ENCODE measurements at places on chromosomes 3 and 15.

- no peak for DNase-seq
These were observed 224.7 kb upstream of the TBC1D5 start for GRCh38 chr3:17967111-17967510.

- peak; percentile 11 for DNase-seq
These were observed 188.8 kb downstream of the FEZF2 start for GRCh38 chr3:62184559-62184958.

DNA sequence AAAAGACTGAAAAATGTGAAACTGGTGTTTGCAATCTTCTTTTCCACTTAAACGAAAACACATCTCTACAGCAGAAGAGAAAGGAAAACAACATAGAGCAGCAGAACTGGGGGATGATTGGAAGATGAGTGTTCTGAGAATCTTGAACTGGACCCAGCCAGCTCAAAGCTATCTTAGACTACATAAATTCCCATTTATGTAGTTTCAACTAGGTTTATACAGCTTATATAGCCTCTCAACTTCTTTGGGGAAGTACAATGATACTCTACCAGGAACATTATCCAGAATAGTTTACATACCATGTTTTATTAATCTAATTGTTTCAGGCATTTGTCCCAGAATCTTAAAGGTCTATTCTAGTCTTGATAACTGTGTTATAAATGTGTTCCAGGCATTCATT, 658.2 kb upstream of the LMCD1 start:
- DNase-seq = no peak

- DNase-seq = no peak
These were observed 60.9 kb upstream of the TSC22D2 start for GRCh38 chr3:150346981-150347863.

GRCh38 chr15:94412979-94413746, 181.8 kb downstream of the MCTP2 start:
- DNase-seq = no peak

DNA sequence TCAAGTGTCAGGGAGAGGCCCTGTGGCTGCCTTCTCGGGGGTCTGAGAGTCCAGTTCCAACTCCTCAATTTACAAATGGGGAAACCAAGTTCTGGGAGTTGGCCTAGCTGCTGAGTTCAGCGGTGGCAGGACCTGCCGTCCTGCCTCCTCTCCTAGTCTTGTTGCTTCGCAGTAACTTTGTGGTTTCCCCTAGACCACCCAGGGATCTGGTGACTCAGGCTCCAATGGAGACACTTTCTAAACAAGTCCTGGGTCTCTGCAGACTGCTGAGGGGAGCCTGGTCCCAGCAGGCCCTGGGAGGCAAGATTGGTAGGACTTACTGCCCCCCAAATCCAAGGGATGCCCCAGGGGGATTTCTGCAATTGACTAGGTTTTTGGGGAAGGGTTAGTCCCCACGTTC, 83.6 kb downstream of the SMAD6 start:
- no peak for DNase-seq

GRCh38 chr15:85353516-85353915, 26.9 kb upstream of the AKAP13 start:
- no peak for DNase-seq

GRCh38 chr3:100954990-100955389, 38.2 kb downstream of the ABI3BP start:
- no peak for DNase-seq

DNA sequence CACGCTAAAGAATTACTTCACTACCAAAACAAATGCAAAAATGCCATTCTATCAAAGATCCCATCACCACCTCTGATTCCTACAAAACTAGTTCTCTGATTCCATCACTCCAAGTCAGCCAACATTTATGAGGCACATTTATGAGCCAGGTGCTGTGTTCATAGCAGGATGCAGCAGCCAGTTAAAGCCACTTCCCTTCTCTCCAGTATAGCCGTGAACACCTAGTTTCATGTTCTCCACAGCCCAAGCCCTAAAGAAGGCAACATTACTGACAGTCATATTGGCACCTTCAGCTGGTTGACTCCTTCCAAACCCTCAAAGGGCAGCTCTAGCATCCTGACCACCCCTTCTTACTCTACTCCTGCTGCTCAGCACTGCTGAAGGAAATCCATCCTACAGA, 36.4 kb downstream of the RYK start:
- DNase-seq = no peak

DNA sequence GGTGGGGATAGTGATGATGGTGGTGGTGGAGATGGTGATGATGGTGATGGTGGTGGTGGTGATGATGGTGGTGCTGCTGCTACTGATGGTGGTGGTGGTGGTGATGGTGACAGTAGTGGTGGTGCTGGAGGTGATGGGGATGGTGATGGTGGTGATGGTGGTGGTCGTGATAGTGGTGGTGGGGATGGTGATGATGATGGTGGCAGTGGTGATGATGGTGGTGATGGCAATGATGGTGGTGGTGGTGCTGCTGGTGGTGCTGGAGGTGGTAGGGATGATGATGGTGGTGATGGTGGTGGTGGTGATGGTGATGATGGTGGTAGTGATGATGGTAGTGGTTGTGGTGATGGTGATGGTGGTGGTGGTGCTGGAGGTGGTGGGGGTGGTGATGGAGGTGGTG, 21.3 kb downstream of the DNAJB8 start:
- DNase-seq = no peak

GRCh38 chr3:5017925-5018531, 38.8 kb downstream of the BHLHE40 start:
- peak; percentile 56 for DNase-seq

- peak; percentile 24 for DNase-seq
These were observed 951 bp downstream of the POMGNT2 start for GRCh38 chr3:43104660-43105595.

DNA sequence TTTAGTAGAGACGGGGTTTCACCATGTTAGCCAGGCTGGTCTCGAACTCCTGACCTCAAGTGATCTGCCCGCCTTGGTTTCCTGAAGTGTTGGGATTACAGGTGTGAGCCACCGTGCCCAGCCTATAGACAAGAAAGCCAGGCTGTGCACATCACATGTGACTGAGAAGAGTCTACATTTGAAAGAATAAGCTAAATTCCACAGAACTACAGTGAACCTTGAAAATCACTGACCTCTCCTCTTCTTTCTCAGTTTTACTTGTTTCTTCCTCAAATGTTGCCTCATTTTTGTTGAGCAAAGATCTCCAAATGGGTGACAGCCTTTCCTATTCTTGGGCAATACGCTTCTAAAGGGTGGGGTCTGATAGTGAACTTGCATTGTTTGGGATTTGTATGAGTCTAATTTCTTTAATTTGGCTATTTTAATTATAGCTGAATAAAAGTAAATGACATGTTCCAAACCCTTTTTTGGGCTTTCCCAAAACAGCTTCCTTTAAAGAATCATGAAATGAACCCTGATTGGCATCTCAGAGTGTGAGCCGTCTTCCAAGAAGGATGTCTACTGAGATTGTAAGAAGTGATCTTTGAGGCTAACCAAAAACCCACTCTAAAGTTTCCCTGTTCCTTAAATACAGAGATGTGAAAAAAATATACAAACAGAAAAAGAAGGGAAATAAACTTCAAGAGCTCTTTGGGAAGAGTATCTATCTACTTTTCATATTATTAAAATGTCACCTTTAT, 21.6 kb upstream of the SPTBN5 start:
- DNase-seq = no peak

GRCh38 chr3:147361454-147362420, 44.6 kb downstream of the ZIC4 start:
- DNase-seq = peak; percentile 56

DNA sequence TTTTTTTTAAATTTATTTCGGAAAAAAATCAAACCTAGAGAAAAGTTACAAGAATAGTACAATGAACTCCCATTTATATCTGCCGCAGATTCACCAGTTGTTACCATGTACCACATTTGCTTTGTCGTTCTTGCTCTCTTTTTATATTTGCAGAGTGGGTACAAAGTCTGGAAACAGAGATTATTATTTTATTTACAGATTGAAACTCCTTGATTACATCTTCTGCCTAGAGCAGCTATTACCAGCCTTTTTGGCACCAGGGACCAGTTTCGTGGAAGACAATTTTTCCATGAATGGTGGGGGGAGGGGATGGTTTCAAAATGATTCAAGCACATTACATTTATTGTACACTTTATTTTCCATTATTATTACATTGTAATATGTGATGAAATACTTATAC, 8.3 kb downstream of the MEF2A start:
- no peak for DNase-seq

DNA sequence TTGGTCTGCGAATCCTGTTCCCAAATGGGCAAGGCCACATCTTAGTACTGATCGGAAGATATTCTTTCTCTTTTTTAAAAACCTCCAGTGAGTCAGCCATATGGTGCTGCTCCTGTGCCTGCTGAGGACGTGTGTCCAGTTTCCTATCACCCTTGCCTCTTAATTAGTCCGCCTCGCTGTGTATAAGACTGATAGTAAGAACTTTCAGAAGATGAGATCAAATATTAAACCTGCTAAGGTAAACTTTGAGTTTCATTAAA, 612 bp downstream of the UBA5 start:
- no peak for DNase-seq

- DNase-seq = peak; percentile 86
These were observed 127.5 kb upstream of the TOPAZ1 start for GRCh38 chr3:44114142-44114541.

GRCh38 chr15:89490081-89490813, 6.1 kb downstream of the RHCG start:
- DNase-seq = no peak

- no peak for DNase-seq
These were observed 245.9 kb downstream of the NAALADL2 start for GRCh38 chr3:175105066-175105465.

- DNase-seq = peak; percentile 97
These were observed 6.4 kb upstream of the ANKDD1A start for GRCh38 chr15:64905119-64905831.

DNA sequence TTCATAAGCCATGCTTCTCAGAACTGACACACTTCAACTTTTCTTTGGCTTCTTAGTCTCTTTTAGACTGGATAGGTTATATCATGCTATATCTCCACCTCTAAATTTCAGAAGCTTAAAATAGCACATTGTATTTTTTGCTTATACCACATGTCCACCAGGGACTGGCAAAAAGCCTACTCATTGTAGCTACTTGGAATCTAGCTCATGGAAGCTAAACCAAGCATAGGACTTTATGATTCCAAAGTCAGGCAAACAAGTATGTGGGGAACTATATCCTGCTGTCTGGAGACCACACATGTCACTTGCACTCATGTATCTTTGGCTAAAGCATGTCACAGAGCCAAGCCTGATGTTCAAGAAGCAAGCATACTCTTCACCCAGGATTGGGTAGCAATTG, 245.0 kb upstream of the RASGRP1 start:
- no peak for DNase-seq

- DNase-seq = no peak
These were observed 213.7 kb upstream of the HES1 start for GRCh38 chr3:193922034-193922774.

DNA sequence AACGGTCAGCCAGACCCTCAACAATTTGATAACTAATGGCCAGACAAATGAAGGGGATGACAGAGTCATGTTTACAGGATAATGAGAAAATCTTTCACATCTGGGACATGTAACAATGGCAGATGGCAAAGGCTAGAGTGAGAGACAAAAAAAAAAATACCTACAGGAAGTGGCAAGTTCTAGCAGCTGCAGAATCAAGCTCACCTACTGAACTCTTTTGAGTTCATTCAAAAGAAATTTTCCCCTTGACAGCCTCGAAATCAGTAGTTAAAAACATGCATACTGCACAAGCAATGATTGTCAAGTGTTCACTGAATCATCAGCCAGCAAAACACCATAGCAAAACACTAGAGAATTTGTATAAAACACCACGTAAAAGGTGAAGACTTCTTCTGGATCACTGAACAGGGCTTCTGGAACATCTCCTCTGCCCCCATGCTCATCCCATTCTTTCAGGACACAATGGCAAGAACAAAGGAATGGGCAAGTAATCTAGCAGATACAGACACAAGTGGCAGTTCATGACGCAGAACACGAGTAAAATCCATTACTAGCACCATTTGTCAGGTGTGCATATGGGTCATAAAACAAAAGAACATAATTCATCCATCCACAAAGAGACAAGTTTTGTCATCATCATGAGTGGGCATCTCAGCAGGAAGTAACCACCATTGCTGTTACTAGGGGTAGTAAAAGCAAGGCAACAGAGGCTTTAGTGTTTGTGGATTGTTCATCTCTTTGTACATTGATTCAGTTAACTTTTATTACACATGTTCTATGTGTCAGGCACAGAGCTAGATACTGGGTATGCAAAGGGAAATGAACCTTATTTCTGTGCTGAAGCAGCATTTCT, 13.8 kb upstream of the KCNMB2 start:
- no peak for DNase-seq

DNA sequence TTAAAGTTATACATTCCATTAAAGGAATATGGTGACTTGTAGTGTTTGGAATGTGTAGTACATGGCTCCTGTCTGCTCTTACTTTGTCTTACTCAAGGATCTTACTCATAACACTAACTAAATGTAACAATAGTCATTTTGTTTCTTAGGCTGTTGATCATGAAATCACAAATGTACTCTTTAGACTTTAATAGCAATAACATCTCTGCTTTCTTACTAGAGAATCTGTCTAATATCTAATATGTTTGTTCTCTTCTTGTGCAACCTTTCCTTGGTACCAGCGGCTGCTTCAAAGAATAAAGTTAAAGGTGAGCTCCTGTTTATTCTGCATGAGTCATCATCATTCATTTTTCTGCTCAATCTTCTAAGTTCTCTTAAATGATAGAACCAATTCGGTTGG, 767.5 kb downstream of the CADM2 start:
- peak; percentile 8 for DNase-seq

- no peak for DNase-seq
These were observed 100.0 kb downstream of the THBS1 start for GRCh38 chr15:39680868-39681267.
